SK-N-DZ (cell line): ENCODE measurements at places on chromosomes 2 and 18.

- DNase-seq: no peak
Observed at GRCh38 chr18:7303316-7304060, 72.6 kb downstream of the LRRC30 start.

DNA sequence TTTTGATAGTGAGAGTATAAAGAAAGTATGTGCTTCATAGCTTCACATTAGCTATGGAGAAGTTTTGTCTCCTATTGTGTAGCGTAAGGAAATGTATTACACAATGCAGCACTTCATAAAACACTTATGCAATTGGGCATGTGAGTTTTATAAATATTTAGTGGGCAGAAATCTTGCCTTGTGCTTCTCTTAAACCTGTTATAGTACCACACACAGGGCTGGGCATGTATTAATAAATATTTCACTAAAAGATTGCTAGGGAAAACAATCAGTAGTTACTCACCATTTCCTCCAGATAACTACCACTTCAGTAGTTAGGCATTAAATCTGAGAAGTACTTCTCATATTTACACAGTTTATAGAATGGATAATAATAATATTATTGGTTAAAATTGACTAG, 1080.8 kb upstream of the PIK3C3 start:
- no peak for DNase-seq

- no peak for DNase-seq
Observed at GRCh38 chr2:54587171-54588016, 131.3 kb downstream of the SPTBN1 start.

DNA sequence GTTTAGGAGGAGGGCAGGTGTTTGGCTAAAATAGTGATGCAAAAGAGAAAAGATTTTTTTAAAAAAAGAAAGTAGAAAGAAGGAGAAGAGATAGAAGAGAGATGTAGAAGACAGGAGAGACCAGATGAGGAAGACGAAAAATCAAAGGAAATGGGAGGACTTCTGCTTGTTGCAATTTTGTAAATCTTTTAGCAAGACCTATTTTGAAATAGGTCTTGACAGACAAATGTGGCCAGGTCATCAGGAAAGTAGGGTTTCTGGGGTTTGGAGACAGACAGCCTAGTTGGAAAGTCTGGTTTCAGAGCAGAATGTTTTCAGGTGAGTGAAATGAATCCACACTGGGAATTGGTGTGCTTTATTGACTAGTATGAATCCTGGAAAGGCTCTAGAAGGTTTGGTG, 104.5 kb upstream of the CAVIN2 start:
- DNase-seq: no peak

DNA sequence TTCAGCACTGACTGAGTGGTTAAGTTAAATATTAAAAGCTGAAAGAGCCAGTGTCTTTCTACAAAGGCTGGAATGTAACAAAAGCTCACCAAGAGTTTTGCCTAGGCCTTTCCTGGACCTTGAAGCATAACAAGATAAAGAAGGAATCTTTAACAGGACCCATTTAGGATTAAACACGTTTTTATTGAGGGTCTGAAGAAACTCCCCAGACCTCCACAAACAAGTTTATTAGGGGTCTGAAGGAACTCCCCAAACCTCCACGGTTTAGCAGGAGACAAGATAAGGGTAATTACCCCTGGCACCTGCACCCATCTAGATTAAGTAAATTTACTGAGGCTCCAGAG, 104.0 kb downstream of the ACAA2 start:
- no peak for DNase-seq

- DNase-seq: no peak
Observed at GRCh38 chr2:112924360-112924759, 13.4 kb downstream of the IL37 start.

DNA sequence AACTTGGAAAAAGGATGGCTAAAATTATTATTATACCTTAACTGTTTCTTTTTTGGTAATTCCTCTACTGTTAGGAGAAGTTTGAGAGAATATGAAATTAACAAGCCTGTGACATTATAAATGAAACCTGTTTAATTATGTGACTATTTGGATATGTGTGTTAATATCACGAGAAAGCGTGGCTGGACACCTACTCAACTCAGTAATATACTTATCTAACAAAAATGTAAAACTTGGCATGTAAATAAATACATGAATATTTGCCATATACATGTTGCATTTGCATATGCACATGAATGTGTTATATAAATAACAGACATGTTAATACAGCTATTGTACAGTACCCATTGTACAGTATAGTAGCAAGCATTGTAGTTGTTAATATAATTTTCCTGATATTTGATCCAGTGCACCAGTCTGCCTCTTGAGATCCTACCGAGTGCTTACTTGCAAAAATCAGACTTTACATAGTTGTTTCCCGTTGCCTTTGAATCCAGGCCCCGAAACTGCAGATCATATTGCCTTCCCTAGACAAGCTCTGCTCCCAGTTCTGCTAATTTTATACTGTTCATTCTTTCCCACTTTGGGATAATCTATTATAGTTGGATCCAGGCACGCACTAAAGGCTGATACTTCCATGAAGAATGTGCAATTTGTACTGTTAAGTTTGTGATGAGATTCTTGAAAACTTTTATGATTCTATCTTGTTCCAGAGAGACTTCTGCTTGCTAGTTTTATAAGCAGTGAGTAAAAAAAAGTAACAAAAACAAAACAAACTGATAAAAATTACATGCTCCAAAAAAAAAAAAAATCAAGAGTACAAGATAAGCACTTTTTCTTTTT, 395.6 kb downstream of the ARHGAP15 start:
- no peak for DNase-seq

- DNase-seq: no peak
Observed at GRCh38 chr2:9244985-9245544, 38.5 kb downstream of the ASAP2 start.

DNA sequence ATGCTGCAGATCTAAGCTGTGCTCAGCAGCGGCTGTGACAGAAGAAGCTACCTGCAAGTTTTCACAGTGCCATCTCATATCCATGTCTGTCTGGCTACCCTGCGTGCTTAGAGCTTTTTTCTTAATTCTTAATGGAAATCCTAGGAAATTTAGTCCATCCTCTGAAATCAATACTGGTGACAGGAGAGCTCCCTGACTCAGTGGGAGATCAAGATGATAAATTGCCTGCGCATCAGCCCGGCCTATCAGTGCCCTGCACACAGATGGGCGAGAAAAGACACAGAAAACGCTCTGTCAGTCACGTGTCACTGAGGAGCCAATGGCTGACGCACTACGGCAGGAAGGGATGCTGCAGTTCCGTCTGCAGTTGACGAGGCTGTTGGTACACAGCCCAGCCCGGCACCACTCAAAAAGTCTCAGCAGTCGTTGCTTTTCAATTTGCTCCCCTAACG, 819.6 kb upstream of the FSHR start:
- peak; percentile 93 for DNase-seq

GRCh38 chr2:44450806-44451205, 89.1 kb downstream of the CAMKMT start:
- no peak for DNase-seq

GRCh38 chr2:68103030-68103708, 40.4 kb upstream of the C1D start:
- no peak for DNase-seq

DNA sequence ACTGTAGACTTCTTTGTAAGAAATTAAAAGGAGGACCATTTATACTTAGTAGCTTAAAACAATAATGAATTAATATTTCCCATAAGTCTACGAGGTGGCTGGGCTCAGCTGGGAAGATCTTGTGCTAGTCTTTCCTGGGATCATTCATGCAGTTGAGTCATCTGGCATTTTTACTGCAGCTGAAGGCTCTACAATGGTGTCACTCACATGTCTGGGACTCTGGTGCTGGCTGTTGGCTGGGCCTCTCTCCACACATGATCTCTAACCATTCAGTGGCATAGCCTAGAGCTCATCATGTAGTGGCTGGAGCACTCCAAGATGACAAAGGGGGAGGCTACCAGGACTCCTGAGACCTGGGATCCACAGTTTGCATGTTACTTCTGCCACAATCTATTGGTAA, 35.5 kb downstream of the CLASP1 start:
- no peak for DNase-seq

GRCh38 chr2:193124815-193125214, 930.1 kb upstream of the TMEFF2 start:
- no peak for DNase-seq

DNA sequence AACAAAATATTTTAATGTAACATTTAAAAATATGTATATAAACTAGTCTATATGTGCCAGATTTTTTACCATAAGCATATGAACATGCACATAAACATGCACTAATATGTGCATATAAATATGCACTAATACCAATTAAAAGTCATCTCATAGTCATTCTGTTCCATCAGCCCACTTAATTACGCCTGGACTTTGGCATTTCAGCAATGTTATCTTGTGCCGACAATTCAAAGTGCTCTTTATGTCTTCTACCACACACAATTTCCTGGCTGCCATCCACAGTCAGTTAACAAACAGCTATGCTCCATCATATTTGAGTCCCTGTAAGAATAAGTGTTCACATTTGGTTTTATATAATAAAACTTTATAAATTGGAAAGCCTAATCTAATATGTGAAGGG, 92.6 kb upstream of the TSPYL6 start:
- DNase-seq: no peak

DNA sequence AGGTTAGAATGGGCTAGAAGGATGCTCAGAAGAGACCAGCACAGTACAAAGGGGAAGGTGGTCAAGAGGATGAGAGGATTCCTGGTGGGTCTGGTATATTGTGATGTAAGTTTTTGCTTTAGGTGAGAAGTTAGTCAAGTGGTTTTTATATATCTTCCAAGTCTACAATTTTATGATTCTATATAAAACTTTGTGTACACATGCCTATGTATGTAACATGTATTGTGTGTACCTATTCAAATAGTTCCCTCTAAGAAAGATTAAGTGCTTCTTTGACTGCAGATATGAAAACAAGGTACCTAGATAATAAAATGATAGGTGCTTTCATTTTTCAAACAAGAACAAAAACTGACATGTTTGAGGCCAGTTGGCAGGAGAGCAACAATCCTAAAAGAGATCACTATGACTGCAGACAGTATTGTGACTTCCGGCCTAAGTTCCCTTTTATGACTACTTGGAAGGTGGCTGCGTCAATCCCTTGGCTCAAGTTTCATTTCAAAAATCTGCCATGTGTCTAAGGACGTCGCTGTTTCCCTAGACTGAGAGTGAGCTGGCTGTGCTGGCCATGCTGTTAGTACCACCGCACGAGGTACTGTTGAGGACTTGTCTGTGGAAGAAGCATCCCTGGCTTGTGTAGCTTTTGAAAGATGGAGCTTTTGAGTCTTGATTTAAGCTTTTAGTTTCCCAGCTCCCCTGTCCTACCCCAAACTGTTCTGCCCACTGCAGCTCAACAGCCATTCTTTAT, 123.1 kb downstream of the PRPF40A start:
- DNase-seq: no peak
